Activated CD4-positive, alpha-beta T cell treated with anti-CD3 and anti-CD28 coated beads for 36 hours (primary cell): ENCODE measurements at places on chromosomes 7 and 10.

- no peak for DNase-seq
These were observed 51.9 kb upstream of the TCERG1L start for GRCh38 chr10:131363416-131363815.

- DNase-seq, result no peak
These were observed 280.5 kb upstream of the PPP2R2D start for GRCh38 chr10:131620314-131620713.

DNA sequence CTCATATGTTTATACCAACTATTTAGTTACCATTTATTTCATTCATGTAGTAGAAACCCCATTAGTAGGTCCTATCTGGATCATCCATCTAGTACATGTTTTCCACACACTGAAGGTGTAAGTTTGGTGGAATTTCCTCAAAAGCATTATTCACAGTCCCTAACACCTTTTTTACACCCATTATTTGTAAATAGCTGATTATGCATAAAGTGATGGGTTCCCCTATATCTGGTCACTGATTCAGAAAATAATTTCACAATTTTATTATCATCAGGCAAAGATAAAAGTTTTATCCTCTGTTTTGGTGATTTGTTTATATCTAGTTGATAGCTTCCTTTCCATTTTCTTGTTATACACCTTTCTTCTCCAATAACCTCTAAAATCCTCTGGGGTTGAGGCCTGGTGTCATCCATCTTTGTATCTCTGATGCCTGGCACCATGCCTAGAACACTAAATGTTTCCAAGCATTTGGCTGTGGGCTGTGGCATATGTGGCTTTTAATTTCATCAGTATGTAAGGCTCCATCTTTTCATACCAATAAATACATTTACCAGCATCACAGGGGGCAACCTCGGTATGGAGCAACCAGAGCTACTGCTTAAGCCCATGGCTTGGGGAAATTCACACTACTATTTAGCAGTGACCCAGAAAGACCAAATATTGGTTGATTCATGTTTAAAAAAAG is 1089.5 kb upstream of the LRRN3 start:
- DNase-seq, result no peak

- DNase-seq, result no peak
These were observed 43.5 kb upstream of the ZRANB1 start for GRCh38 chr10:124898471-124898870.

DNA sequence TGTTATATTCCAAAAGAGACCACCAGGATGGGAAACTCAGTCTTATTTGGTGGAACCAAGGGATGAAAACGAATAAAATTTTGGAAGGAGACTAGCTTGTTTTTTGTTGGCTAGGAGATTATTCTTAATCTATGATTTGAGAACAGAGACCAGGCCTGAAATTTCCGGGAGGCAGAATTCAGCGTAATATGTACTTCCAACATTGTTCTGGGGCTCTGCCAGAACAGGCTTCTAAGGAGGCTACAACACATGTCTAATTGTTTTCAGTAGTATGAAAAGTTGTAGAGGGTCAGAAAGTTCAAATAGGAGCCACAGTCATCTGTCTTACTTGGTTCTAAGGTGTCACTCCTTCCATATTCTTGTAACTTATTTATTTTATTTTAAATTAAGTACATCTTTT is 1.7 kb downstream of the DDX21 start:
- no peak for DNase-seq

GRCh38 chr10:29590915-29591650 is 43.7 kb downstream of the SVIL start:
- no peak for DNase-seq

DNA sequence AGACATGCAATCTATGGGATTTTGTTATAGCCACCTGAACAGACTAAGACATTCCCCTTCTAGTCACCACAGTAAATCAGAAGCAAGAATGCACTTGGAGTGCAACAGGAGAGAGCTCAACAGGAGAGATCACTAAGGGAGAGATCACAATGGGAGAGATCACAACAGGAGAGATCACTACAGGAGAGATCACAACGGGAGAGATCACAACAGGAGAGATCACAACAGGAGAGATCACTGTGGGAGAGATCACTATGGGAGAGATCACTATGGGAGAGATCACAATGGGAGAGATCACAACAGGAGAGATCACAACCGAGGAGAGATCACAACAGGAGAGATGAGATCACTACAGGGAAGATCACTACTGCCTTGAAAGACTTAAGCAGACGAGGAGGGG is 238.5 kb upstream of the PITRM1 start:
- DNase-seq, result no peak

- no peak for DNase-seq
These were observed 6.8 kb downstream of the PNLIPRP1 start for GRCh38 chr10:116597543-116597942.

GRCh38 chr10:20299034-20299736 is 483.0 kb downstream of the PLXDC2 start:
- no peak for DNase-seq

- DNase-seq, result no peak
These were observed 114.8 kb downstream of the WDFY4 start for GRCh38 chr10:48799341-48800006.

DNA sequence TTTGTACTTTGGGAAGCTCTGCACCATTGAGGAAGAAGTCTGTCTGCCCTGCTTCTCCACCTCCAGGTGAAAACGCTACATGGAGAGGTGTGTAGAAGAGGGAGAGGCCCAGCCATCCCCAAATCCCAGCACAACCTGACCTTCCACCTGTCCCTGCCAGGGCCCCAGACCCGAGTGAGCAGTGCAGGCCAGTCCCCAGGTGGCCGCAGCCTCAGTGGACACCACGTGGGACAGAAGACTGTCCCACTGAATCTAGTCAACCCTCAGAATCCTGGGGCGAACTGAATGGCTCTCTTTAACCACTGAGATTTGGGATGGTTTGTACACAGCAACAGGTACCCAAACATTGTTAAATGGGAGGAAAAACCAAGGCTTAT is 29.9 kb upstream of the GALNTL5 start:
- no peak for DNase-seq
